ENCODE measurements at places on chromosomes 11 and 22.

DNA sequence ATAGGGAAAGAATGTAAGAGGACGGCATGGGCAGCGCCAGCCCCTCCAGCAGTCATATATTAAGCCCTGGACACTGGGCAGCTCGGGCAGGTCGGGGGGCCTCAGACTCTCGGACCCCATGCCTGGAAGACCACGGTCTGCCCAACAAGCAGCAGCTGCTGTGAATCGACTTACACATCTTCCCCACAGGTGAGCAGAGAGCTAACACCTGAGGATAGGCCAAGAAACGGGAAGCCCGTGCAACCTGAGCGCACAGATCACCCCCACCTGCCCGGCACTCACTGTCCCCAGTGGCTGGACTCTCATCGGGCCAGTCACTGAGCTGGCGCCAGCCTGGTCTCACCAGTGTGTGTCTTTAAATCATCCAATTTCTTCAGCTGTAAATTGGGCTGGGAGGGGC lies 4.7 kb upstream of the TCF20 start:
- no peak for DNase-seq

GRCh38 chr11:24642648-24643047 lies 145.8 kb downstream of the LUZP2 start:
- no peak for DNase-seq

GRCh38 chr11:64134963-64135362 lies 30.9 kb downstream of the MACROD1 start:
- no peak for DNase-seq

- no peak for DNase-seq
These were observed 320 bp upstream of the PHLDA2 start for GRCh38 chr11:2929531-2929949.

DNA sequence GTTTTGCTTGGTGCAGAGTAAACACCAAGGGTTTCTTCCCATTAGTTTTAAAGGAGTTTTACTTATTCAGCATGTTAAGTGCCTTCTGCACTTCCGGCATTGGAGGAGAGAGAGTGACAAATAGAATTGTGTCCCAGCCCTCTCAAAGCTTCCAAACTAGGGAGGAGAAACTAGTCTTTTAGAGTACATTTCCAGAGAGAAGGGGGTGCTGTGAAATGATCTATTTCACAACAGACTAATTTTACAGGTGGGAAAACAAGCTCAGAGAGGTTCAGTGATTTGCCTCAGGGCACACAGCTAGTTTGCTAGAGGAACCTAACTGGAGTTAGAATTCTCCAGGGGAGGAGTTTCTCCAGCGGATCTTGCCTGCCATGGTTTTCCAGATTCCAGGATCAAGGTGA lies 12.6 kb downstream of the MPST start:
- no peak for DNase-seq

GRCh38 chr22:42912059-42912458 lies 55.0 kb upstream of the ARFGAP3 start:
- no peak for DNase-seq

GRCh38 chr11:120858740-120859139 lies 165.2 kb upstream of the TBCEL start:
- DNase-seq, result no peak

DNA sequence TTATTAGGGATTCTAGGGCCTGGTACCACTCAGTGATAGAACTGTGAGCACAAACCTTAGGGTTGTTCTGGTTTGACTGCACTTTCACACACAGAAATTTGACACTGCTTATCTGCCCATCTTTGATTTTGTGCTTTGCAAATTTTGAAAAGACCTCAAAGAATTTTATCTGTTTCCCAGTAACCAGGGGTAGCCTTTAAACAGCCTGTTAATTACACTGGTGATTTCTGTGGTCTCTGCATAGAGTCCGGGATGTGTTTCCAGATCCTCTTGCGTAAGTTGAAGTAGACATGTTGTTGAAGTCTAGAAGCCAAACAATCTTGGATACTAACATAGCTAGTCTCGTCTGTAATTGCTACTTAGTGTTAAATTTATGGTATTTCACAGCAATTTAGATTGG lies 75.3 kb downstream of the C22orf31 start:
- DNase-seq, result no peak

GRCh38 chr11:93849751-93850593 lies 446 bp downstream of the VSTM5 start:
- peak; percentile 59 for DNase-seq

GRCh38 chr11:67238894-67239782 lies 27.1 kb upstream of the GRK2 start:
- DNase-seq, result no peak

DNA sequence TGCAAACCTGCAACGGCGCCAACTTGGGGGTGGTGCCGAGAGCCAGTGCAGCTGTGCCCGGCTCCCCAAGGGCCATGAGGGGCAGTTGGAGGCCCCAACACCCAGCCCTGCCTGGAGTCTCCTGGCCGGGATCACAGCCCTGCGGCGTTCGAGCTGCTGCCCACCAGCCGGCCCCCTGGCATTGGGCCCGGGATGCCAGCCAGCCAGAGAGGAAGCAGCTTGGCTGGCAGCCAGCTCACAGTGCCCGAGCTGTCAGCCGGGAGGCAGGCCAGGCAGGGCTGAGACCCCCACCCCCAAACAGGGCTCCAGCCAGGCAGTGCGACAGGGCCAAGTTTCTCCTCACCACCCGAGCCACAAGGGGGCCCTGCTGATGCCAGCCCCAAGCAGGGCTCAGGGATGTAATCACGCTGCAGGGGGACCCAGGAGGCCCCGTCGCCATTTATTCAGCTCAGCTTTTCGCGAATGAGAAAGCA lies 26.0 kb upstream of the TCF20 start:
- peak; percentile 51 for DNase-seq

DNA sequence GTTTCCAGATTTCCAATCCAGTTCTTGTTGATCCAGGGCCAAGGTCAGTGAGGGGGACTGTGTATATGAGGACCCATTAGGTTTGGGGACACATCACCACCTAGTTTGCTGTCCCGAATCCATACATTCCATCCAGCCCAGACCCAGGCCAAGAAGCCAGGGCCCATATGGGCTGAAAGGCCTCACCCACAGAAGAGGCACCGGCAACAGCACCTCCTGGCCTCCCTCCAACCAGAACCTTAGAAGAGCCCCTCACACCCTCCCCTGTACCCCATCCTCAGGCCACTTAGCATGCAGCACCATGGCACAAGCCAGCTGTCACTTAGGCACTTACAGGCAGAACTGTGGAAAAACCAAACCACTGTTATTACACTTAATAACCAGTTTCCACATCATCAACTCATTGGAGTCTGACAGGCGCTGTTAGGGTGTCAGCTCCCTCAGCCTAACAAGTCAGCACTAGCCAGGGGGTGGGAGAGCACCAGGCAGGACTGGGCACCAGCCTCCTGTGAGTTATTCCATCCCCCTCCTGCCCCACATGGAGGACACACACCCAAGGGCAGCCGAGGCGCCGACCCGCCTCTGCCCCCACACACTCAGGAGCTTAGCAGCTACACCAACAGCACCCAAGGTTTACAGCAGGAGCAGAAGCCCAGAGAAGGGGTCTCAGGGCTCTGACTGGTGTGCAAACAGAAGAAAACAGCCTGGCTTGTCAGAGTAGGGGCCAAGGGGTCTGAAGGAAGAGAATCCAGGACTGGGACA lies 132.0 kb downstream of the BUD13 start:
- no peak for DNase-seq

- no peak for DNase-seq
These were observed 5.3 kb upstream of the KCNQ1OT1 start for GRCh38 chr11:2704896-2705606.

DNA sequence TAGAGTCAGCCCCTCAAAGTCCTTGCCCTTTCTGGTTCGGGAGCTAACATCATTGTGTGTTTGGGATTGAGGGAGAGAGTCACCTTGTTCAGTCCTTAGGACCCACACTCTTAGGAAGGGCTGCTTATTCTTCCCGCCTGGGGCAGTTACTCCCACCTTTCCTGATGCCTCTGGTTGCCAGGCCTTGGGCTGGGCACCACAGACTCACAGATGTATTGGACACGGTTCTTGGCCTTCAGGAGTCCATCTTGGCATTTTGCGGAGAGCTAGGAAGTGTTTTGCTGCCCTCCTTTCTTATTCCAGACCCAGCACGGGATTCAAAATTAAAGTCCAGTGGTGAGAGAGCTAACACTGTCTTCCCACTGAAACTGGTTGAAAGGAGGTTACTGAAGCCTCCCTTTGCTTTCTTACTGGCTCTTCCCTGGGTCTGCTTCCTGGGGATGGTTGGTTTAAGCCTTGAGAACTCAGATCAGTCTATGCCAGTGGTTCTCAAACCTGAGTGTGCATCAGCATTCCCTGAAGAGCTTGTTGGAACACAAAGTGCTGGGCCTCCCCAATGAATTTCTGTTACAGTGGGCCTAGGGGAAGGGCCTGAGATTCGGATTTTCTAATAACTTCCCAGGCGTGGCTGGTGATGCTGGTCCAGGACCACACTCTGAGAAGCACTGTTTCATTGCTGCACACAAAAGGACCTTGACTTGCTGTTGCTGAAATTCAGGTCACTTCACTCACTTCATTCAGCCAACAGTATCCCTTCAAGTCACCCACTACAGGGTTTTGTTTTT lies 1.4 kb downstream of the OSBP2 start:
- no peak for DNase-seq

- DNase-seq, result no peak
These were observed 85.0 kb upstream of the CLPB start for GRCh38 chr11:72519220-72519881.

DNA sequence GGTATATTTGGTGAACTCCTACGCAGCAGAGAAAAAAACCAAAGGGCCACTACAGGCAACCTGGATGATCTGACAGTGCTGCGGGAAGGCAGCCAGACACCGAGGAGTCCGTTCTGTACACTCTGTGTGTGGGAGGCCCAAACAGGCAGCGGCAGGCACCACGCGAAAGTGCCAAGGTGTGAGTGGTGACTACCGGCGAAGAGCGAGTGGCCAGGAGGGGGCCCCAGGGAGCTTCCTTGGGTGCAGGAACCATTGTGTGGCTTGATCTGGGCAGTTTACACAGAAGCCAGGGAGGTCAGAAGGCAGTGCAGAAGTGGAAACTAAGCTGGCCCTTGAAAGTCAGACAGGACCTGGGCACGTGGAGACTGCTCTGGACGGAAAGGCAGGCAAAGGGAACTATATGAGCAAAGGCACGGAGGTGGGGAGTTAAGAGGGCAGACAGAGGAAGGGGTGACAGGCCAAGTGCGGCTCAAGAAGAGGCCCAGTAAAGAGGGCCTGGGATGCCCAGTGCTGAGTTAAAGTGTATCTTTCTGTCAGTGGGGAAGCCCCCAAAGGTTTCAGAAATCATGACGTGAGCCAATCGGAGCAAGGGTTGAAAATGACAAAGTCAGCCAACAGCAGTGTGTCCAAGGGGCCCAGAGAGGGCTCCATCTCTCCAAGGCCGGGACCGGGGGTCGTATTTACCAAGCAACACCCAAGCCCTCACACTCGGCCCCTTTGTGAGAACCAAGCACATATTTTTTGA lies 10.6 kb downstream of the TMEM184B start:
- DNase-seq, result peak; percentile 80

- DNase-seq, result no peak
These were observed 107.0 kb downstream of the CTTN start for GRCh38 chr11:70505331-70505731.

- peak; percentile 11 for DNase-seq
These were observed 3.7 kb downstream of the RNH1 start for GRCh38 chr11:503179-503981.

DNA sequence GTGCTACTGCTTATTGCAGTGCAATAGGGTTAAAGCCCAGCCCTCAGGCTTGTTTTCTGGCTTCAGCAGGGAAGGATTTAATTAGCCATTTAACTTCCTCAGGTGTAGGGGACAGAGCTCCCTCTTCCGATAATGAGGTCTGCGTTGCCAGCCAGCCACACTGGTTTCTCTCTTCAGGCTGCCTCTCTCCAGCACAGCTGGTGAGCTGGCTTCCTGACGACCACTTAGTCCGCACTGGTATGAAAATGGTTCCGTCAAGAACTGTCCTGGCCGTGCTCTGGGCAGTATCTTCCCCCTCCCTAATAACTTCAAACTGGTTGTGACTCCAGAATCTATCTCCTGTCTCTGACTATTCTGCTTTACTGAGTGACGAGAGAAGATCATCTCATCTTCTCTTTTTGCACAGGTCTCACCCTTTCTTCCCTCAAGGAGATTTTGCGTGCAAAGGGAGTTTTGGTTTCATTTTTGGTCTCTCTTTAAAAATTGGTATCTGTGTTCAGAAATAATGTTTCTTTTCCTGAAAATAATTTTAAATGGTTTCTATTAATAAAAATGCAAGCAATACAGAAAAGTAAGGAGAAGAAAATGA lies 49.2 kb downstream of the CNTN5 start:
- peak; percentile 13 for DNase-seq

DNA sequence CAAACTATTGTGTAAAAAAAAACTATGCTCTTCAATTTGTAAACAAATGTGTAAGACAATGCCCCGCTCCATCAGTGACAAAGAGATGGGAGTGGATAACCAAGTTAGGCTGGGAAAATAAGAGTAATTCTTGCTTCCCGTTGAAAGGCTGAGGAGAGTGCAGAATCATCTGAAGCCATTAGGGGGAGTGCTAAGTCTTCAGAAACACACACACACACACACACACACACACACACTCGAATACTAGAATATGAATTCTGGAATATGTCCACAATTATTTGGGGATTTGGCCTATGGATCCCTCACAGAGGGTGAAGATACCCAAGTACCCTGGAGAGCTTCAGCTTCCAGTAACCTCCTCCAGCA lies 27.8 kb upstream of the ROBO3 start:
- peak; percentile 45 for DNase-seq

- DNase-seq, result no peak
These were observed 254.2 kb downstream of the TBC1D22A start for GRCh38 chr22:47016631-47017030.

GRCh38 chr11:17479284-17480214 lies 2.9 kb upstream of the ABCC8 start:
- peak; percentile 84 for DNase-seq

Measured in iPS-NIHi11 (cell line).